Activated T-helper 1 cell treated with Interleukin-2 at 50 U/mL for 16 hours (primary cell): ENCODE measurements at places on chromosomes 2 and 18.

GRCh38 chr2:98356729-98357128 is 10.5 kb downstream of the CNGA3 start:
- no peak for DNase-seq

DNA sequence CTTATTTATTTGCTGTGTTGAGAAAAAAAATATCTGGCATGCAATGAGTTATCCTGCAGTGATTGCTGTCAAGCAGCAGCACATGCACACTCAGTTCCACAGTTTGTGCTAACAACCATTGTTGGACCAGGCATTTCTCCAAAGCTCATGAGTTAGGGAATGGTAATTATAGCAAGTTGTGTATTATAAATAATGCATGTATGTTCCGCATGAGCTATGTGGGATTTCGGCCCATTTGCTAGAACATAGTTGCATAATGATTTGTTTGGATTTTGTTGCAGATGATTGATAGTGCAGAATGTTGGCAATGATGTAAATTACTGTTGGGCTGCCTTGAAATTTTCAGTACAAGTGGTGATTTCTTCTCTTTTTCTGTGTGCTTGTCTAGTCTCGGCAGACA is 10.7 kb downstream of the KCNJ3 start:
- DNase-seq: no peak

- DNase-seq: no peak
Measured at GRCh38 chr2:231308631-231309428, 86.7 kb upstream of the B3GNT7 start.

DNA sequence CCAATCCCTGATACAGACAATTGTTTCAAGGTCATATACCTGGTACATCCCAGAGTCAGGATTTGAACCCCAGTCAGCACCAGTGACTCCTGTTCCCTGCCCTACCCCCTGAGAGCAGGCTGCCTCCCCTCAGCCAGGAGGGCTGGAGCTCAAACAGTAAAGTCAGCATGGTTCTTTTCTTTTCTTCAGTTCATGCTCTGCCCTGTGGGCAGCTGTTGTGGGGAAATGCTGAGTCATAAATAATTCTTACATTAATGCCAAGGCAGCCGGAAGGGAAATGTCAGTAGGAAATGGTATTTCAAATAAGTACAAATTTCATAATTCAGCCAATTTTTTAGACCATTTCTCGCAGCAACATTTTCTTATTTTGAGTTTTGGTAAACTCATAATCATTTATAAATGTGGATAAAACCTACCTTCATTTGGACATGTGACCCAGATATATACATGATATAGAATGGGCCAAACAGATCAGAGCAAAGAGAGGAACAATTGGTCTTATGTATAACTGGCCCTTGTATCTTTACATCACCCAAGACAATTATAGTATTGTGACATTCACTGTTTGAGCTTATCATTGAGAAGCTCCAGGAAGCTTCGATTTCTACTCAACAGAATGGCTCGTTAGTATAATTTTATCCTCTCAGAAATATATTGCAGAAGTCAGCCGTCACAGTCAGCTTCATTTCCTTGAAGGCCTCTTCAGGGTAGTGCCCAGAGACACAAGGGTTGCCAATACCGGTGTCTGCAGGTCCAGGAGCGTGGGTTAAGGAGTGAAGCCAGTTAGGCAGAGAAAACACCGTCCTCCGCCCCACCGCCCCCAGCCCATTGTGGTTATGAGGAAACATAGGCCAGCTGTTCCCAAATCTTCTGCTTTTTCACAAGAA is 28.0 kb upstream of the SCYGR1 start:
- no peak for DNase-seq

DNA sequence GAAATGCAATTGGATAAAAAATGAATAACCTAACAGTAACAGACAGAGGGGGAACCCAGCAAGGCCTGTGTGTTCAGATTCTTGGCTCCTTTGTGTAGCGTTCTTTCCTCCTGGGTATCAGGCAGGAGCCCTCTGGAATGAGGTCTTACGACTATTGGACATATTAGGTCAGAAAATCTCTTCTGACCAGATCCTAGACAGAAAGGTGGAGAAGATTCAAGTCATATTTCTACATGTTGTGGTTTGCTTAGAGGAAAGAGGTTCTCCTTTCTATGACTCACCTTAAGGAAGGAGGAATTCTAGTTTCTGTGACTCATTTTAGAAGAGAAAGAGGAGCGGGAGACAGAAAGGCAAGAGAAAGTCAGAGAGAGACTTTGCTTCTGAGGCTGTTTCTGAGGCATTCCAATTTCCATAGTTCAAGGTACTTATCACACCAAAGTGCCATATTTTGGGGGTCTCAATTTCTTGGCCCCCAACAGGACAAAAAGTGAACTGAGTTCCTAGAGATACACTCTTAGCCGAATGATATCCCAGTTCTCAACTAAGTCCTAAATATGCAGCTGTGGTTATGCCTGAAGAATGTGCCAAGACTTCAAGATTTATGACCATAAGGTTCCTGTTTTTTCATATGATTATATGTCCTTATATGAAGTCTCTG is 618.6 kb downstream of the ZEB2 start:
- no peak for DNase-seq

DNA sequence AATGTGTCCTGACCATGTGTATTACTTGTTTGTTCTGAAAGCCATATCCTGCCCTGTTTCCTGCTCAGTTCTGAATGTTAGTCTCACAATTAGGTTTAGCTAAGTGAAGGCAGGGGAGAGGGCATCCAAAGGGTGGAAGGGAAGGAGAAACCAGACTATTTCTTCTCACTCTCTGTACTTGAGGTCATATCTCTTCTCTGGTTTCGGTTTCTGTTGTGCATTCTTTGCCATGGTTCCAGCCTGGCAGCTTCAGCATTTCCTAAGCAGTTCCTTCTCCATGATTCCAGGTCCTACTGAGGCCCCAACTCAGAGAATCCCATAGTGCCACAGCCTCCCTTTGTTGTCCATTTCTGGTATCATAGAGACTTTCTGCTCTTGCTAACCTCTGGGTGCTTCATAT is 40.3 kb upstream of the HNMT start:
- DNase-seq: no peak

GRCh38 chr2:159065891-159066290 is 97.5 kb downstream of the TANC1 start:
- no peak for DNase-seq

- DNase-seq: no peak
Measured at GRCh38 chr2:41886757-41887156, 161.1 kb upstream of the PKDCC start.
